ENCODE measurements at places on chromosomes 16 and 17.

GRCh38 chr17:22516861-22517636 lies 824.7 kb downstream of the KCNJ18 start:
- no peak for DNase-seq

DNA sequence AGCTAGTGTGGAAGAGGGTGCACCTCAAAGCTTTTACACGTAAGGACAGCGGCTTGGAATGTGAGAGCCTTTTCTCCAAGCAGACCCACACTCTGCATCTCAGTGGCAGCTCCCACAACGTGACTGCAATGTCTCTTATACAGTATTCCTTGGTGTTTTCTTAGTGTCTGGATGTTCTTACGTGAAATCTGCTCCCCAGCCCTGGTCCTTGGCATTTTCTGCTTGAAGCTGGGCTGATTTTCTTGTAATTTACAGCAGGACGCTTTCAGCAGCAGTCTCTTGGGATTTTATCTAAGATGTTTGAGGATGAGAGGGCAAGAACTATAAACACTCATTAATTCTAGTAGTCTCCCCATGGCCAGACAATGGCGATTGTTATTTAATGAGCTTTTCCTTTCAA lies 12.1 kb upstream of the POLR3E start:
- no peak for DNase-seq

GRCh38 chr16:4618645-4619418 lies 4.1 kb upstream of the UBALD1 start:
- DNase-seq: no peak

DNA sequence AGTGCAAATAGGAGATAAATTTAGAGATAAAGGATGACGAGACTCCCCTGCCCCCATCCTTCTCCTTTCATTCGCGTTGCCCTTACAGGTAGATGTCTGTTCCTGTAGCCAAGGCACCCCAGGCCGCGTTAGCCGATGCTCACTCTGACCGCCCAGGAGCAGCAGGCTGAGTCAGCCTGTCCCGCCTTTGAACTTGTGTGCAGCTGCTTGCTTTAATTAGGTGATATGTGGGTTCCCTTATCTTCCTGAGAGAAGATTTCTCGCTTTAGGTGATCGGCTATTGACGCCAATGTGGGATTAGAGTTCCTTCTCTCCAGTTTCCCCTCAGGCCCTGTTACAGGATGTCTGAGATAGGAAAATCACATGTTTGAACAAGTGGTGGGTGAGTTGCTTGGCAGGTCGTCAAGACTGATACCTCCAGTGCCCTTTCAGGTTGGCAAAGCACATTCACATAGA lies 119.5 kb downstream of the MSI2 start:
- DNase-seq: no peak

DNA sequence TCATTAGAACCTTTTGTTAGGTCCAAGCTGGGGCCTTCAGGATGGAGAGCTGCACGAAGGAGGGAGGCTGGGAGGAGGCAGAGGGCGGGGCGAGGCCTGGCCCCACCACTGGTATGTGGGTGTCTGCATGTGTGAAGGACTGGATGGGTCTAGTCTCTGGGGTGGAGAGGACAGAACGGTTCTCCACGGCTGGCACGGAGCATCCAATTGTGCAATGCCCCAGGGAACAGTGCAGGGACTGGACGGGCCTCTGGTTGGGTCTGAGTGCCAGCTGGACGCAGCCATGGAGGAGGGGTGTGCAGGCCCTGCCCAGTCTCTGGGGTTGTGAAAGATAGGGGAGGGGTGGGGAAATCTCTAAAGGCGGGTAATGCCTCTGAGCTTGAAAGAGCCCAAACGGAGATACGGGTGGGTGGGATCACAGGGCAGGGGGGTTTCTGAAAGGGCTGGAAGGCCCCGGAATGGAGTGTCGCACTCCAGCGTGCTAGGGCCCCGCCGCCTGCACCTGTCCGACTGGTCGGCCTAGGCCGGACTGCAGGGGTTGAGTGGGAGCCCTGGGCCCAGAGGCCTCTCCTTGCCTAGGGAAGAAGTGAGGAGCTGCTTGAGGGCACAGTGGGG lies 1.6 kb downstream of the PPL start:
- no peak for DNase-seq

- no peak for DNase-seq
Measured at GRCh38 chr16:87918866-87919680, 17.3 kb downstream of the CA5A start.

DNA sequence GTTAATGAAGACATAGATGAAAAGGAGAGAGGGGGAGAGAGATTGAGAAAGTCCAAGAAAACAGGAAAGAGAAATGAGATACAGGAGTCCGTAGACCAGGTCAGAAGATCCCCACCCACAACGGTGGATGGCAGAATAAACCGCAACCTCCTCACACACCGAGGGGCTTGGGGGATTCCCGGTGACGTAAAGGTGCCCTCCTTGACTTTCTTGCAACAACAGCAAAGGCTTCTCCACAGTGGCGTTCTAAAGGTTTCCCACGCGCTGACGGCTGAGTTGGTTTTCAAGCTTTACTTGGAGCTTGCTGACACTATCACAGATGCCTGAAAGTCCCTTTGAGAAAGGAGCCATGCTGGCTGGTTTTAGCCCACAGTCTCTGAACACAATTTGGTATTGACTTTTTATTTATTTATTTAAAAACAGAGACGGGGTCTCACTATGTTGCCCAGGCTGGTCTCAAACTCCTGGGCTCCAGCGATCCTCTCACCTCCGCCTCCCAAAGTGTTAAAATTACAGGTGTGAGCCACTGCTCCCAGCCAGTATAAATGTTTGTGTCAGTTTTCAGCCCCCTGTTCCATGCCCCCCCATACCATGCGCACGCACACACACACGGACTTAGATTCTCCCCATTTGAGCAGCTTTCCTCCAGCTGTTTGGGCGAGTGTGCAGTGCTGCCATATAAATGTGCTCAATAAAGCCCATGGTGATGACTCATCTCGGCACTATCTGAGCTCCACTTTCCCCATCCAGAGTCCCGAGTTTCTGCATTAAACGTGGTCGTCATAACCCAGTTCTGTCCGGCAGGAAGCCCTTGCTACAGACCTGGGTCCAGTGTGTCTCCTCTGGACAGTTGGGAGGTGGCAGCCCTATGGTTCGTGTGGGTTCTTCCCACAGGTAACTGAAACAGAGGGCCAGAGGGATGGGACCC lies 33.0 kb upstream of the SEC14L1 start:
- DNase-seq: peak; percentile 70

DNA sequence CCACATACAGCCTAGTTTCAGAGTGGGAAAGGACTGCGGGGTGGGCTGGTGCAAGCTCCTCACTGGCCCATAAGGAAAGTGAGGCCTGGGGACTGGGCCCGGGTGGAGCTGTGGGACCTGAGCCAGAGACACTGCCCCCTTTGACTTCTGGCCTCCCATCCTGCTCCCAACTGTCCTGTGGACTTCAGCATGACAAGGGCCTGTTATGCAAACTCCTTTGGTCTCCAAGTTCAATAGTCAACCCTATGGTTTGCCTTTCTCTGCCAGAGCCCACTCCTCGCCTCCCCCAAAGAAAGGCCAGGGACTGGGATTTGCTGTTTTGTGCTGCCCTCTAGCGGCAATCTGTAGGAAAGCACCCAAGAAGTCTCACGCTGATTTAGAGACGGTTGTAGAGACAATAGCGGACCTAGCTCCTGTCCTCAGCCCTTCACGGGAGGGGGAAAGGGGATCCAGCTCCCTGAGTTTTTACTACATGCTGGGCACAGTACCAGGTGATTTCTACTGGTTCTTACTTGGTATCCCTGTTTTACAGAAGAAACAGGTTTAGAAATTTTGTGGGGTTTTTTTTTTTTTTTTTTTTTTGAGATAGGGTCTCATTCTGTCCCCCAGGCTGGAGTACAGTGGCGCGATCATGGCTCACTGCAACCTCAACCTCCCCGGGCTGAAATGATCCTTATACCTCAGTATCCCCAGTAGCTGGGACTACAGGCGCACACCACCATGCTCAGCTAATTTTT lies 1.2 kb upstream of the TLCD3B start:
- DNase-seq: peak; percentile 31

DNA sequence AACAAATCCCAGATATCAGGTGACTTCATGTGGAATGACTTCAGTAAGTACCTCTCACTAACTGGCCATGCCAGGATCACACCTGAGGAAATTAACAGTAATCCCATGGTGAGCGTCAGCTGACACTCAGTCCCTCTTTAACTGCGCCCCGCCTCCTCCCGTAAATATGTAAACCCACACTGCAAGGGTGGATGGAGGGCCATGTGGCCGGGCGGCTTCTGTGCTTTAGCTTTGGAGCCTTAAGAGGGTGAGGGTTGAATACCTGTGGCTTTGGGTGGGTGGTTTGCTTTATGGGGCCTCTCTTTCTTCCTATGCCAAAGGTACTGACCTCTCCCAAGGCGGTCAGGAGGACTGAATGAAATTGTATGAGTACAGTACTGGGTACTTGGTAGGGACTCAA lies 141.7 kb downstream of the MRM1 start:
- DNase-seq: no peak

DNA sequence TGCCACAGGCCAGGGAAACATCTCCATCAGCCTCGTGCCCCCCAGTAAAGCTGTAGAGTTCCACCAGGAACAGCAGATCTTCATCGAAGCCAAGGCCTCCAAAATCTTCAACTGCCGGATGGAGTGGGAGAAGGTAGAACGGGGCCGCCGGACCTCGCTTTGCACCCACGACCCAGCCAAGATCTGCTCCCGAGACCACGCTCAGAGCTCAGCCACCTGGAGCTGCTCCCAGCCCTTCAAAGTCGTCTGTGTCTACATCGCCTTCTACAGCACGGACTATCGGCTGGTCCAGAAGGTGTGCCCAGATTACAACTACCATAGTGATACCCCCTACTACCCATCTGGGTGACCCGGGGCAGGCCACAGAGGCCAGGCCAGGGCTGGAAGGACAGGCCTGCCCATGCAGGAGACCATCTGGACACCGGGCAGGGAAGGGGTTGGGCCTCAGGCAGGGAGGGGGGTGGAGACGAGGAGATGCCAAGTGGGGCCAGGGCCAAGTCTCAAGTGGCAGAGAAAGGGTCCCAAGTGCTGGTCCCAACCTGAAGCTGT lies 3.4 kb downstream of the NXPH3 start:
- no peak for DNase-seq

- DNase-seq: no peak
Measured at GRCh38 chr17:15496735-15497670, 29.6 kb upstream of the CDRT4 start.

- DNase-seq: no peak
Measured at GRCh38 chr17:28878158-28878910, 19.2 kb downstream of the FLOT2 start.

GRCh38 chr16:48225456-48225855 lies 18.6 kb upstream of the LONP2 start:
- no peak for DNase-seq

DNA sequence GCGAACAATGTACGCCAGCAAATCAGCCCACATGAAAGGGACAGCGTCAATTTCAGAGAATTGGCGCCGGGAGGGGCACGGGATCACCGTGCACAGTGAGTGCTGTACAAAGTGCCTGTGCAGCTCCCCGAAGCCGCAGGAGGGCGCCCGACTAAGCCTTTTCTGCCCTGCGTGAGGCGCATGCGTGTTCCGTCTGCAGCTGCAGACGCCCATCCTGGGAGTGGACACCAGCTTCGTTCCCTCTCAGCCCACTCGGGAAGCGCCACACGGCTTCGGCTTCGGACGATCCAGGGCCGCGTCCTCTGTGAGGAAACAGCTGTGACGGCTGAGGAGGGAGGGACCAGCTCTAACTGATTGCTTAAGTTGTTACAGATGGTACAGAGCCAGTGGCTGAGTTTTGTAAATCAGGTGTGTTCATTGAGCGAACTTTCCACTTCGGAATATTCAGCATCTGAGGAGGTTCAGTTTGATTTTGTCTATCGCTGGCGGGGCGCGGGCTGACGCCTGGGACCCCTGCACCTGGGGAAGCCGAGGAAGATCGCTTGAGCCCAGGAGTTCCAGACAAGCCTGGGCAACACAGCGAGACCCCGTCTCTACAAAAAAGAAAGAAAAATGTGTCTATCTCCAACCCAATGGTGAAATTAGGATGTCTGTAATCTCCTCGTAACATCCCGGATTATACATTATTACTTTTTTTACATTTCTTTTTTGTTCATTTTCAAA lies 15.4 kb upstream of the ZNF287 start:
- peak; percentile 82 for DNase-seq

DNA sequence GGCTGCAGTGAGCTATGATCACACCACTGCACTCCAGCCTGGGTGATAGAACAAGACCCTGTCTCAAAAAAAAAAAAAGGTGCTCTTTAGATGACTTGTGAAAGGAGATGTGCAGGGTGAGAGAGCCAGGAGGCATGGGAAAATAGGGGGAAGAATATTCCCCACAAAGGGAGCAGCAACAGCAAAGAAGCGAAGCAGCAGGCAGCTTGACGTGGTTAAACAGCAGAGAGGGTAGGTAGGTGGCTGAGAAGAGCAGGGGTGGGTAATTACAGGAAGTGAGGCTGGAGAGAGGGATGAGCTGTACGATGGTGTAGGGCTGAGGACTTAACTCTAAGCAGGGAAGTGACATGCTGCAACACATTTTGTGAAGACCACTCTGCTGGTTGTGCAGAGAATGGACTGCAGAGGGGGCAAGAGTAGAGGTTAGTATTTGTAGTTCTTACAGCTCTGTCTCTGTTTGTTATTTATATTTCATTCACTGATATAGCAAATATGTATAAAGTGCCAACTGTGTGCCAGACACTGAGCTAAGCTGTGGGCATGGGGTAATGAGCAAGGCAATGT lies 1.6 kb downstream of the HEATR3 start:
- no peak for DNase-seq

DNA sequence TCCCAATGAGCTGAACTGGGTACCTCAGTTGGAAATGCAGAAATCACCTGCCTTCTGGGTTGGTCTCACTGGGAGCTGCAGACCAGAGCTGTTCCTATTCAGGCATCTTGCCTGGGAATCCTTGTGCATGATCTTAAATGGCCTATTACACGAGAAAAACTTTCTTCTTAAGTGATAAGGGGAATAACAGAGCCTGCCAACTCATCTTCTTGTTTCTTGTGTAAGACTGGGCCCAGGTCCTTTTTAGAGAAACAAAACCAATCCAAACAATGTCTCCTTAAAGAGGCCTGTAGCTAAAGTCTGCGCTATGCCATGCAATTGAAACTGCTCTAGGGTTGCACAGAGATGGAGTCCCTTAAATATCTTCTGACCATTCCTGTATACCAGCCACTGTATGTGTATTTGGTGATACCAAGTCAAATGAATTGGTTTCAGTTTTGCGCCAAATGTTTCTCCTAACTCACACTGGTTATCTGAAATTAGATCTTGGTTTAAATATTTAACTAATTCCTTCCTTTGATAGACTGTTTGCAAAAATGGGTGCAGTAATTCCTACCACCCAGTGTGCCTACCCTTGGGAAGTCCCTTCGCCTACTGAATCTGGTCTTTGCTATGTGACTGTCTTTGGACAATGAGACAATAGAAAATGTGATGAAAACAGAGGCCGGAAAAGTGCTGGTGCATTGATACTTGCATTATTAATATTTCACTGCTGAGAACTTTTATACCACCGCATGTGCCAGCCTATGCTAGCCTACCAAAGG lies 6.5 kb upstream of the CCL23 start:
- no peak for DNase-seq

- DNase-seq: no peak
Measured at GRCh38 chr16:85176541-85177447, 64.5 kb upstream of the CIBAR2 start.

- DNase-seq: no peak
Measured at GRCh38 chr16:26668026-26668425, 398.7 kb upstream of the C16orf82 start.

- DNase-seq: no peak
Measured at GRCh38 chr17:33112763-33113162, 121.1 kb downstream of the SPACA3 start.

- no peak for DNase-seq
Measured at GRCh38 chr17:13400491-13400890, 201.2 kb downstream of the HS3ST3A1 start.

- DNase-seq: no peak
Measured at GRCh38 chr17:7475764-7476422, 3.5 kb downstream of the ZBTB4 start.

- no peak for DNase-seq
Measured at GRCh38 chr16:48813485-48813884, 203.5 kb upstream of the N4BP1 start.

Measured in stimulated activated CD8-positive, alpha-beta memory T cell treated with anti-CD3 and anti-CD28 coated beads, Interleukin-4, amount 100 ng/mL, for 4 hours (primary cell).